ENCODE measurements at places on chromosomes 2 and 18.

DNA sequence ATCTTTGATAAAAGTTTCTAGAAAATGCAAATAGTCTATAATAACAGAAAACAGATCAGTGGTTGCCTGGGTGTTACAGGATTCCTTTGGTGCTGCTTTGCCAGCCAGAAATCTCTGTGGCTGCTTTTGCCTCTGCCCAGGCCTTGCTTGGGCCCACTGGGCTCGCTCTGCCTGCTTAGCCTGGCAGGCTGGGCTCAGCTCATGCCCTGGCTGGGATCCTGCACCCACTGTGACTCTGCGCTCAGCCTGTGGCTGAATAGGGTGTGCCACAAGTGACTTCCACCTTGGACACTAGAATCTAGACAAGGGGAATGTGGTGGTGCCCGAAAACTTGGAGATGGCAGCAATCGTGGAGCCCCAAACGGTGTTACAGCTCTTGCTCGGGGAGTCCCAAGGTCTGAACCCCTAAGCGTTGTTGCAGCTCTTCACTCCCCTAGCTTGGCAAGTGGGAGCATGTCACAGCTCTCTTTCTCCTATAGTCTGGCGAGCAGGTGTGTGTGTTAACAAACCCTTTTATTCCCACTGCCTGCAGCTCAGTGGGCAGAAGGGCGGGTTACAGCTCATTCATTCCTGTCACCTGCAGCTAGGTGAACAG lies 50.9 kb downstream of the FBXO48 start:
- no peak for DNase-seq

DNA sequence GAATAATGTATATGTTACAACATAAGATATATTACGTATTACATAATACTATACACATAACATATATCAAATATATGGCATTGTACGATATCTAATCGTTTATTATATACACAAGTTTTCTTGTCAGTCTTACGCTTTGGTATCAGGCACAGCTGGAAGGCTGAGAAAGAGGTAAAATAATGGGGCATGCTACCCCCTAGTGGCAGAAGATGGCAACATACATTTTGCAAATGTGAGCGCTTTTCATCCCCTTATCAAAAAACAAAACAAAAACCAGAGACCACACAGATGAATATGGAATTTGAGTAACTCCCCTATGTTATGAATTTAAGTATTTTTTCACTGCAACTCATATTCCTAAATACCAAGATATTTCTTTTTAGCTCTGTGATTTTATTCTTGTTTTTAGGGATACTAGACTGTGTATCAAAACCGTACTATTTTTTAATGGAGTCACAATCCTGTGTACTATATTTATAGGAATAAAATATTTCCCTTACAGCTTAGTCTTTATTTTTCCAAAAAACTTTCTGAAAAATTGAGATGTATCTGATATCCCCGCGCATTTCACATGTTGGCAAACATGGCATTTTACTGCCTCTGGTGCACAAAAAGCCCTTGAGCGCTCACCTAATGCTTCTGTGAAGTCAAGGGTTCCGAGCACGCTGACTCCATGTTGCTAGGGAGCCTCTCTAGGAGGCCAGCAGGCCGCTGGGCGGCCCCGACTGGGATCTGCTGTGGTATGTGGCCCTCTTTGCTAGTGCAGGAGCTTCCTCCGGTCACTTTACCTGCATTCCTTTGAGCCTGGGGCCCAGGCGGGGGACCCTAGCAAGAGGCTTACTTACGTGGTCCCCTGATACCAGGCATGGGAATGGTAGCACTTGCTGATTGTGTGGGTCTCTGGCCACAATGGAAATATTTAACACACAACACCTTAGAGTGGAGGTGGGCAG lies 62.5 kb downstream of the SLC4A3 start:
- no peak for DNase-seq

- no peak for DNase-seq
These were observed 830.6 kb downstream of the SLC4A3 start for GRCh38 chr2:220458051-220458450.

- no peak for DNase-seq
These were observed 154.0 kb downstream of the SATB2 start for GRCh38 chr2:199303728-199304177.

GRCh38 chr18:13464432-13465123 lies 246.0 kb downstream of the LDLRAD4 start:
- DNase-seq: no peak

GRCh38 chr18:24678626-24679025 lies 218.2 kb downstream of the HRH4 start:
- no peak for DNase-seq

DNA sequence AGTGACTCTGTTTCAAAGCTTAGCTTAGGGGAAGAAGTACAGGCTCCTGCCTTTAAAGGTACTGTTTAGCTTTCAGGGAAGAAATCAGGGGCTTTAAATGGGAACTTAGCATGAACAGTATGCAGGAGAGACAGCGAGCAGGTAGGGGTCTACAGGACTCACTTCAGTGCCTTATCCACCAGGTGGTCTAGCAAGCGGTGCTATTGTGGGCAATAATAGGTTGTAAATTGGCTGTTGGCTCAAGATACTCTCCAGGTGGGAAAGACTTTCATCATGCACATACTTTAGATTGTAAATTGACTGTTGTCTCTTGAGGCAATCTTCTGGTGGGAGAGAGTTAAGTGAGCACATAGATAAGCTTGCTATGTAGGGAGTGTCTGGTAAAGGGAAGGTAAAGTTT lies 358.6 kb upstream of the DLGAP1 start:
- DNase-seq: no peak

- DNase-seq: no peak
These were observed 95.3 kb upstream of the PARD3B start for GRCh38 chr2:204449977-204450376.
